ENCODE measurements at places on chromosomes 1 and 21.

- H3K4me1 ChIP-seq: peaks cover 24% of the 10 kb centered on the region
- H3K27me3 ChIP-seq: no peaks in the 10 kb centered on the region
- H3K36me3 ChIP-seq: no peaks in the 10 kb centered on the region
- DNase-seq: no peak
Measured at GRCh38 chr1:210347112-210347511, 18.4 kb downstream of the HHAT start.

DNA sequence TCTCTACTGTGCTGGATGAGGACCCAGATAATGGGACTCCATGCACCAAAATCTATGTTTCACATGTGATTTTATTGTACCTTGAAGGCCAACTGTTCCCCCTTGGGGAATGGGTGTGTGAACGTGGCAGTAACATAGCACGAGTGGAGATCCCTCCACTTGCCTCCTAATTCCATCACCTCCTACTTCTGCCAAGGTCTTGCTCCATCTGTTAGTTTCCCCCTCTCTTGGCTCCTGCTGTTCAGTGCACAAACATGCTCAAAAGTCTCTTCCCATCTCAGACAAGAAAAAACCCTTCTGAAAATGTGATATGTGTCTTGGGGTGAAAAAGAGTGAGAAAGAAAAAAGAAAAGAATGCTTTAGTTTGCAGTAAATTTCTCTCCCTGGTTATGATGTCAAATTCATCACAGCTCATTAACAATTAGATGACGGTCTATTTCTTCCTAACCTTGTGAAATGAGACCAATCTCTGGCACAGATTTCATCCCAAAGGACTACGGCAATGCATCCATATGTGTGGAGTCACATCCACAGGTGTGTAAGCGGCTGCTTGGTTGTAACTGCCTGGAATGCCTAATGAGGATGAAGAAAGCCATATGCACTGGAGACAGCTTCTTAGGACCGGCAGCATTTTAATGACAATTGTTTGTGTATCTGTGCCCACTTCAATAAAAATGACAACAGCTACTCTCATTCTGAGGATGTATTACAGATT, 79.3 kb upstream of the DIRAS3 start:
- no peaks in the 10 kb centered on the region for H3K36me3 ChIP-seq
- H3K27ac ChIP-seq: no peak overlapping the region
- DNase-seq: no peak
- no peak overlapping the region for H3K4me3 ChIP-seq

GRCh38 chr1:114745291-114745690, 12.5 kb downstream of the CSDE1 start:
- peaks cover 81% of the 10 kb centered on the region for H3K4me1 ChIP-seq
- H3K4me3 ChIP-seq: no peak overlapping the region
- no peak overlapping the region for H3K27ac ChIP-seq
- H3K27me3 ChIP-seq: no peaks in the 10 kb centered on the region
- DNase-seq: no peak

DNA sequence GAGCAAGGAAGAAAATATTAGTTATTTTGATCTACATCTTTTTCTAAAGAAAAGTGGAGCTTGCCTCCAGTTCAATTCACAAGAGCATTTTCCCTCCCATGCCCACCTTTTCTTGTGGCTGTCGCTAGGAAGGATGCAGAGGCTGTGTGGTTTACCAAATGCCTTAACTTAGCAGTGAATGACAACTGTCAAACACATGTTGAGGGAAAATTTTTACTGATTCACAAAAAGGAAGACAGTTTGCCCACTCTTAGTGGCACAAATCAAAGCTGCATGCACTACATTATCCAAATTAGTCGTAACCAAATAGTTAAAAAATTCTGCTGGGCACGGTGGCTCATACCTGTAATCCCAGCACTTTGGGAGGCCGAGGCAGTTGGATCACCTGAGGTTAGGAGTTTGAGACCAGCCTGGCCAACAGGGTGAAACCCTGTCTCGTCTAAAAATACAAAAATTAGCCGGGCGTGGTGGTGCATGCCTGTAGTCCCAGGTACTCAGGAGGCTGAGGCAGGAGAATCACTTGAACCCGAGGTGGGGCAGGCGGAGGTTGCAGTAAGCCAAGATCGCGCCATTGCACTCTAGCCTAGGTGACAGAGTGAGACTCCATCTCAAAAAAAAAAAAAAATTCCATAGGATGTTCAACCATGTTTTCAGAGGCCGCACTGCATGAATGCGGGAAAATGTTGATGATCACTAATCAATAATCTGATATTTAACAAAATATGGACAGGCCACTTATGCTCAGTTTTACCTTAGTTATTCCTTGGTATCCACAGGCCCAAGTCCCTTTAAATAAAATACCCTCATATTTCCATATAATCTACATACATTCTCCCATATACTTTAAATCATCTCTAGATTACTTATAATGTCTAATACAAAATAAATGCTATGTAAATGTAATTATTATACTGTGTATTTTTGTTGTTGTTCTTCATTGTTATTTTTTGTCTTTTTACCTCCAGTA, 9.0 kb downstream of the COX20 start:
- no peak for DNase-seq
- H3K36me3 ChIP-seq: peaks cover 54% of the 10 kb centered on the region
- no peak overlapping the region for H3K4me3 ChIP-seq
- H3K27me3 ChIP-seq: no peaks in the 10 kb centered on the region

DNA sequence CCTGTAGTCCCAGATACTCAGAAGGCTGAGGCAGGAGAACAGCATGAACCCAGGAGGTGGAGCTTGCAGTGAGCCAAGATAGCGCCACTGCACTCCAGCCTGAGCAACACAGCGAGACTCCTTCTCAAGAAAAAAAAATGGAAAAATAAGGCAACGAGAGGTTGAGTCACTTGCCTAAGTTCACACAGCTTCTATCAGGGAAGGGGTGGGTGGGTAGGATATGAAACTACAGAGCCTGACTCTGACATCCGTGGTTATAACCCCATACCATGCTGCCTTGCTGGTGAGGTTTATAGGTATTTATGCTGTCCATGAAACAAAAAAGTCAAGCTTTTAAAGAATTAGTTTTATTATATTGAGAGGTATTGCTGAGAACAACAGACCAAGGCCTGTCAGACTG, 61.5 kb upstream of the RAB4A start:
- no peaks in the 10 kb centered on the region for H3K4me1 ChIP-seq
- no peaks in the 10 kb centered on the region for H3K27me3 ChIP-seq
